ENCODE measurements at places on chromosomes 11 and 22.

- no peak for DNase-seq
Measured at GRCh38 chr11:35675901-35676610, 13.5 kb downstream of the TRIM44 start.

- no peak for DNase-seq
Measured at GRCh38 chr11:122647736-122648275, 7.7 kb upstream of the UBASH3B start.

DNA sequence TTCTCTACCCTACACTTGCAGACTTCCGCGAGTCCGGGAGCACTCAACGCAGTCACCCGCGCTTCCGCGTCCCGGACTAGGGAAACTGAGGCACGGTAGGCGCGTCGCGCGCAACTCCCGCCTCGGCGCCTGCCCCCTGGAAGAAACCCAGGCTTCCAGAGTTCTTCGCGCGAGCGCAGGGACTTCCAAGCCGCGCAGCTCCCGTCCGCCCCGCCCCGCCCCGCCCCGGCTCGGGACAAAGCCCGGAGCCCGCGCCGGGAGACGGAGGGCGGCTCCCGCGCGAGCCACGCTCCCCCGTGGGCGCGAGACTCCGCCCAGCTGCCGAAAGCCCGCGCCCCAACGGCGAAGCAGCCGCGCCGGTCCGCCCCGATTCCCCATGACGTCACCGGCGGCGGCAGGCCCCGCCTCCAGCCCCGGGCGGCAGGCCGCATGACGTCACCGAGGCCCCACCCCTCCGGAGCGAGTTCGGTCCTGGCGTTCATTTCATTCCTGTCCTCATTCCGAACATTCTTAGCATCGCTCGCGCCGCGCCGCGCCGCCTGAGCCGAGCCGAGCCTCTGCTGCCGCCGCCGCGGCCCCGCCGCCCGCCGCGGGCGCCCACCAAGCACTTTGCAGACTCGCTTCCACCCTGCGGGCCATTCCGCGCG, at the start of gene TEAD1:
Gene TEAD1, plus strand, starts transcription at position 498 of the 647 bp plus-strand sequence.
- peak; percentile 97 for DNase-seq

- no peak for DNase-seq
Measured at GRCh38 chr11:8034604-8035190, 46.3 kb upstream of the TUB start.

GRCh38 chr11:57764021-57764420, 2.4 kb downstream of the CTNND1 start:
- no peak for DNase-seq

DNA sequence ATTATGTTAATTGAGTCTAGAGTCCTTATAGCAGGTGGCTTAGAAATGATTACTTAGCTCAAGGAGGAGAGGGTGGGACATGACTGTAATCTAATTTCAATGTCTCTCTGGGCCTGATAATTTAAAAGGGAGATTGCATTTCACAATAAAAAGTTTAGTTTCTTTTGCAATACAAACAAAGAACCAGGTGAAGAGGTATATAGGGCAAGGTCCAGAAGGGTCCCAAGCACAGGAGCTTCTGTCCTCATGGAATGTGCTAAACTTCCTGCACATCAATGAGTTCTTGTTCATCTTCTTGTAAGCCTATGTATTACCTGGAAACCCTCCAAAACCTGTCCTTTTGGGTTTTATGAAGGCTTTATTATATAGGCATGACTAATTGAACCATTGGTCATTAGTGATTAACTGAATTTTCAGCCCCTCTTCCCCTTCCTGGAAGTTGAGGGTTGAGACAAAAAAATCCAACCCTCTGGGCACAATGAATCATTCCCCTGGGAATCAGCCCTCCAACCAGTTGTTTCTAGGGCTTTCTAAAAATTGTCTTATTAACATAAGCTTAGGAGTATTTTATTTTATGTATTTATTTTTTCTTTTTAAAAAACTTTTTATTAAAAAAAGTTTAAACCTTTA, 37.6 kb downstream of the MS4A2 start:
- no peak for DNase-seq
